ENCODE measurements at places on chromosomes 13 and 19. TPM values are rescaled to one million over a fixed set of nuclear protein-coding genes. Genes with fewer than 3 reads are reported as not detected.

Gene PTH2
- total RNA-seq = not detected

Gene OR7A5
- total RNA-seq = not detected

Gene CYP2A6
- total RNA-seq = not detected

Gene EDDM13
- 0.79 TPM for total RNA-seq

GRCh38 chr13:49828453-49828852, 36.0 kb upstream of the KPNA3 start:
- DNase-seq = no peak

DNA sequence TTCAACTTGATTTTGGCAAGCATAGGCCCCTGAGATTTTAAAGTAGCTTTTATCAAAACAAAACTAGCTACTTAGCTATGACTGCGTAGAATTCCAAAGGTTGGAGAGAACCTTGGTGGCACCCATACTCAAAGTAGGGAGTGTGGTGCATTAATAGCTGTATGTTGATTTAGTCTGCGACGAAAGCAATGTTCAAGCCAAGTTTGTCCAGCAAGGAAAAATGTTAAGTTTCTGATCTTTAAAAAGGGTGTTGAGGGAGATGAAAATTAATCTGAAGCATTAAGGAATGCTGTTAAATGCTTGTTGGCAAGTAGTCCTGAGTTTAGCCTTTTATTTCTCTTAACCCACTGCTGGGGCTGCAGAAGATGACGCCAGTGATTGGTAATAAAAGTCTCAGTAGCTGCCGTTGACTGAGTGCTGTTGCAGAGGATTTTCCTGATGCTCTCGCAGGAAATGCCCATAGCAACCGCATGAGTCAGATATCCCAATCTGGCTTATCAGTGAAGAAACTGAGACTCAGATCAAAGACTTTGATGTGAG, 75.9 kb upstream of the RNF113B start:
- peak; percentile 90 for DNase-seq

DNA sequence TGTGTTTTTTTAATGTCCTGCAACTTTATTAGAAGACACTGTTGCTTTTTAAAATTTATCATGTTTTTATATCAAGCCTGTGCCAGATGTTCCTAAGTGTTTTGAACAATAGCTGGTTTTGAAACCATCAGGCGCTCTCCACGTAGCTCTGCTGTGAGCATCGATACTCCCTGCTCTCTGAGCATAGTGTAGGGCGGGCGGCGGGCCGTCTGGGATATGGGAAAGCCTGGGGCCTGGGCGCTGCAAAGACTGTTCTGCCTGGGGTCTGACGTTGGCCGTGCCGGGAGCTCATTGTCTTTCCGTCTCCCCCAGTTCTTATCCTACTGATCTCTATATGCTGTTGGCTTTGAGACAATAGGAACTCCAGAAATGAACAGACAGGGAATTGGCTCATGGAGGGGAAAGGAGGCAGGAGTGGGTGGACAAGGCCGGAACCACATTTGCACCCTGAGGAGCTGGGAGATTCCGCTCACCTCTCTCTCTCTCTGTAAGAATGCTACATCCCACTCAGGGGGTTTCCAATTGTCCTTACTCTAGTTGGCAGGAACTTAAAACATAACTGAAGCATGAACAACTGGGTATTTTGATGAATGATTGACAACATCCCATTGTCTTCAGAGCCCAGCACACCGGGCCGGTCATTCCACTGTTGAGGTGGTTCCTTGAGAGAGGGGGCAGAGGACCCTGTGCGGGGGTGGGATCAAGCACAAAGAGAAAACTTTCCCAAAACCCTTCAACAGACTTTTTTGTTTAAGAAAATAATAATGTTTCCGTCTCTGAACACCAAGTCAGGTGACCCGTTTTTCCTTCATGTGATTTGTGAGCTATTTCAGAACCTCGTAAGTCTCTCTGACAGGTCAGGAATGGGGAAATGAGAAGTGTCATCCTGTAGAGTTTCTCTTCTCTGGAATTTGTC, 64.7 kb downstream of the COL4A2 start:
- peak; percentile 96 for DNase-seq
